ENCODE measurements at places on chromosomes 2 and 18.
A peak's percentile ranks its signal among the peaks of the same experiment; 100 is the strongest.

GRCh38 chr18:13261661-13262357, 43.2 kb downstream of the LDLRAD4 start:
- peak; percentile 40 for DNase-seq

DNA sequence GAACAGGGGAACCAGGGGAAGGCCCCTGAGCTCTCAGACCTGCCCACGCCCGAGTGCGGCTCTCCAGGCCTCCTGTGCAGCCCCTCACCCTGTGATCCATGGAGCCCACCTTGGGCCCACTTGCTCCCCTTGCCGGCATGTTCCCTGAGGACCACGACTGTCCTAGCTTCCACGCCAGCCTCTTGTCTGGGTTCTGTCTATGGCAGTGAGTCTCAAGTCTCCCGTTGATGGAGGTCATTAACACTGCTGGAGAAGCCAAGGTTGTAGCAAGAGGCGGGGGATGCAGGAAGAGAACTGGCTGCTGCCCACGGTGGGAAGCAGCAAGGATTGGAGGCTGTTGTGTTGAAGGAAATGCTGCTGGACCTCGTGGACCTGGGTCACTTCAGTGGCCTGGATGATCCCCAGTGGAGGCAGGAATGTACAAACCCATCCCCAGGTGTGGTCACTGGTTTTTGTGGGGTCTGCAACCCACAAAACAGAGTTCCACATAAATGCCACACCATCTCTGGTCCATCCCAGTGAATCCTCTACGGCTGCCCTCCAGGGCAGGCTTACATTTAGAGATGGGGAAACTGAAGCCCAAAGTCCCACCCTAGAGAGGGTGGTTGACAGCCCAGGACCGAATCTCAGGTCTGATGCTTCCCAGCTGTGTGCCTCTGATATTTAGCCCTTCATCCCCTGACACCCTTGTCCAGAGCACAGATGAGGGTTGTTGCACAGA, 150.3 kb downstream of the NDUFA10 start:
- no peak for DNase-seq

- DNase-seq, result no peak
These were observed 51.9 kb upstream of the ZEB2 start for GRCh38 chr2:144571770-144572169.

DNA sequence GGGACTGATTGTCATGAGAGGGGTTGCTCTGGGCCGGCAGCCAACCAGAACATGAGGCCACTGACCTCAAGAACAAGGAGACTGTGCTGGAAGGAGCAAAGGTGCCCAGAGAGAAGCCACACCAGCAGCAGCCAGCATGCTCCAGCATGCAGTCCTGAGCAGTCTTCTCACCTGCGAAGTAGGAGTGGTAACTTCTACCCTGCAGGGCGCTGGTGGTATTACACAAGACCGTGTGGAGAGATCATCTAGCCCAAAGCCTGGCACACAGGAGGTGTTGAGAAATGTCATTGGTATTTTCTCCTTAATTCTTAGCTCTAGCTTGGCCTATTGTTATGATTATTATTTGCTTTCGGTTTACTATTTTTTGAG, 132.7 kb downstream of the TSN start:
- DNase-seq, result no peak

- DNase-seq, result no peak
These were observed 159.9 kb downstream of the LOXHD1 start for GRCh38 chr18:46497129-46497528.

- no peak for DNase-seq
These were observed 109.0 kb upstream of the RGPD4 start for GRCh38 chr2:107717661-107718060.

GRCh38 chr2:25085761-25086560, 44.1 kb downstream of the EFR3B start:
- no peak for DNase-seq

- DNase-seq, result no peak
These were observed 101.4 kb downstream of the CAMKMT start for GRCh38 chr2:44462934-44463849.

DNA sequence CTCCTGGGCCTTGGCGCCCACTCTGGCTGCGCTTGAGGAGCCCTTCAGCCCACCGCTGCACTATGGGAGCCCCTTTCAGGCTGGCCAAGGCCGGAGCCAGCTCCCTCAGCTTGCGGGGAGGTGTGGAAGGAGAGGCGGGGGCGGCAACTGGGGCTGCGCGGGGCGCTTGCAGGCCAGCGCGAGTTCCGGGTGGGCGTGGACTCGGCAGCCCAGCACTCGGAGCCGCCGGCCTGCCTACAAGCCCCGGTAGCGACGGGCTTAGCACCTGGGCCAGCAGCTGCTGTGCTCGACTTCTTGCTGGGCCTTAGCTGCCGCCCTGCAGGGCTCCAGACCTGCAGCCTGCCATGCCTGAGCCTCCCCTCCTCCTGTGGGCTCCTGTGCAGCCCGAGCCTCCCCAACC, 141.5 kb upstream of the SLC39A10 start:
- peak; percentile 79 for DNase-seq

- no peak for DNase-seq
These were observed 867.7 kb upstream of the NRXN1 start for GRCh38 chr2:51899643-51900042.

DNA sequence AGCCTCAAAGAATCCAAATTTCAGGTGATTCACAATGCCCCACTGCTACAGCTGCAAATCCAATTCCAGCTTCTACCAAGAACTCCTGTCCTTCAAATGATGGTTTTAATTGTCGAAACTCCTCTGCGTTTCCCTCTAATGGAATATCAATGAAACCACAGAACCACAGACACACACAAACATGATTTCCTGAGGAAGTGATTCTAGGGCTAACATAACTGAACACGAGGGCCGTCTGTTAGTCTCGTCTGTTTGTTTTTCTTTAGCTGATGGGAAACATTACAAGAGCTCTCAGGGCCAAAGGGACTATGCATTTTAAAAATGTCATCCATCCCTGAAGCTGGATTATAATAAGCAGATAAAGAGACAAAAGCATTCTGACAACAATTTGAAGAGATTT, 59.4 kb downstream of the RNF152 start:
- no peak for DNase-seq

GRCh38 chr2:11697103-11697871, 27.3 kb upstream of the NTSR2 start:
- peak; percentile 49 for DNase-seq

DNA sequence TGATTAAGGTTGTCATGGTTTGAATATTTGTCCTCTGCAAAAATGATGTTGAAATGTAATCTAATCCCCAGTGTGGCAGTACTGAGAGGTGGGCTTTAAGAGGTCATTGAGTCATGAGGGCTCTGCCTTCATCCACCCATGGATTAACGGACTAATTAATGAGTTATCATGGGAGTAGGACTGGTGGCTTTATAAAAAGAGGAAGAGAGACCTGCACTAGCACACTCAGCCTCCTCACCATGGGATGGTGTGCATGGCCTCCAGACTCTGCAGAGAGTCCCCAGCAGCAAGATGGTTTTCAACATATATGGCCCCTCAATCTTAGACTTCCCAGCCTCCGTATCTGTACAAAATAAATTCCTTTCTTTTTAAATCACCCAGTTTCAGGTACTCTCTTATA, 41.0 kb downstream of the DTNB start:
- DNase-seq, result no peak

- DNase-seq, result no peak
These were observed 635 bp downstream of the SLC3A1 start for GRCh38 chr2:44275927-44276303.

DNA sequence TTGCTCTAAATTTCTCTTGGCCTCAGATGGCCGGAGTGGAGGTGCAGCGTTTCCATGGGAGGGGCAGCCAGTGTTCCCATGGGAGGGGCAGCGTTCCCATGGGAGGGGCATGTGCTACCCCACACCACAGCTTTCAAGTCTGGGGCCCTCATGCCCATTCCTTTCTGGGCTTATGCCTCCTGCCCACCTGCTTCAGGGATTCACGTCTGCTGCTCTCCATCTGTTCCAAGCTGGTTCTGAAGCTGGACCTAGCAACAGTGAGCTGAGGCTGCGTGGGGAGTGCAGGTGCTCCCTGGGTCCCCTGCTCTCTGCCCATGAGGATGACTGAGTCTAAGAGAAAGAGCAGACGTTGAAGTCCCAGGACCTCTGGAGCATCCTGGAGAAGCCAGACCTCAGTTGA, 243.1 kb upstream of the PXDN start:
- no peak for DNase-seq

- DNase-seq, result no peak
These were observed 140.6 kb upstream of the LGALSL start for GRCh38 chr2:64313398-64313723.

DNA sequence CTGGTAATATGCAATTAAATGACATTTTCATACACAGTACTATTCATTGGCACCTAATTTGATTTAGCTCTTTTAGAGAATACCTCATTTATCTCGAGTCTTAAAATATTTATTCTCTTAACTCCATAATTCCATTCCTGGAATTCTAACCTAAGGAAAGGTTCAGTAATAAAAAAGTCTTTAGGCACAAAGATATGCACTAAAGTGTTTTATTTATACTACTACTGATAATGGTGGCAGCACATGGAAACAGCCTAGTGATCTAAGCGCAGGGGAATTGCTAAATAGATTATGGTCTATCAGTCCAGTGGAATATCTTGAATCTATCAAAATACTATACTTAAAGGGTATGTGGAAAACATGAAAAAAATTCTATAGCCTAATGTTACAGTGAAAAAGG, 142.5 kb upstream of the LTBP1 start:
- no peak for DNase-seq

DNA sequence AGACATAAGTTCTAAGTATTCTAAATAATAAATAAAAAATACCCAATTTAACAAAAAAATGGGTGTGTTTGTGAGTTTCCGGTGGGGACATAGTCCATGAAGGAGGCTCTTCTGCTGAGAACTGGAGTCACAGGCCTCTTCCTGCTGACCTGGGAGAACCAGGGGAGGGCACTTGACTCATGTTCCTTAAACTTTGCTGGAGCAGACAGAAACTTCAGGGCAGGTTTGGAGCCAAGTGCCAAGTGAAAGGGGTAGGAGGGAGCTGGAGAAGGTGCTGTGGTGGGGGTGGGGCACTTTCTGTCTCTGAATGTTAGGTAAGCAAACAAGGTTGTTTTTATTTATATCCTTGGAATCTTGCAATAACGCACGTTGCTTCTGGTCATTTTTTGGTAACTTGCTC, 78.8 kb upstream of the TTN start:
- no peak for DNase-seq

- peak; percentile 31 for DNase-seq
These were observed 644 bp upstream of the QPCT start for GRCh38 chr2:37343537-37344434.

- DNase-seq, result no peak
These were observed 22.6 kb downstream of the GREB1L start for GRCh38 chr18:21264651-21265050.

DNA sequence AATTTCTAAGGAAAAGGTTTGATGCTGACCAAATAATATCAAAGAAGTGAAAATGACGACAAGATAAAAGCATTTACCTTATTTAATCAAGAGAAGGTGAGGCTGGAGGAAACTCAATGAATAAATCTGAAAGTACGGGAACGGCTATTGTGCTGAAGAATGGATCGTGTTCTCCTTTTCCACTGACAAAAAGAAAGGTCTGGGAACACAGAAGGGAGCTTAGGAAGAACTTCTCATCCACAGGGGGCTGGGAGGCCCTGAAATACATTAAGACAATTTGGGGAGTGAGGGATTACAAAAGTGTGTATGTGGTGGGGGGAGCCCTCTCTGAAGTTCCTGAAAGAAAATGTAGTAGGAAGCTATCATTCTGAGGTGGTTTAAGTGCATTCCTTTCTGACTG, 582.3 kb downstream of the SLC4A3 start:
- no peak for DNase-seq

- no peak for DNase-seq
These were observed 45.7 kb downstream of the RALB start for GRCh38 chr2:120298173-120298835.

DNA sequence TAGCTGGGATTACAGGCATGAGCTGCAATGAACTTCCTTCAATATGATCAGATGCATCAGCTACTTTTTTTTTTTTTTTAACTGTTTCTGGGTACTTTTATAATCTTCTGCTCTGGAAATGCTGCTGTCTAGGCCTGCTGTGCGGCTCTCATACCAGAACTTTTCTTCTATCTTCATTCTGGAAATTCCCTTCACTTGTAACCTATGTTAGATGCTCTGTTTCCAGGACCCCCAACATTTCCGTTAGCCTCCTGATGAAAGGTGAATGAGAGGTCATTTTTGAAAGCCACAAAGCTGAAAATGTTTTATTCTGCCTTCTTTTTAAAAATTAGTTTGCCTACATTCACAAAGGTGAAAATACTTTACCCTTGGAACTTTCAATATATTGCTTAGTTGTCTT, 8.6 kb downstream of the AGFG1 start:
- DNase-seq, result no peak
